ENCODE measurements at places on chromosomes 2 and 18.
A peak's percentile ranks its signal among the peaks of the same experiment; 100 is the strongest.

GRCh38 chr18:77059294-77059916 is 73.2 kb downstream of the MBP start:
- DNase-seq: peak; percentile 7

GRCh38 chr2:127674241-127675209 is 805 bp downstream of the LIMS2 start:
- DNase-seq: no peak

DNA sequence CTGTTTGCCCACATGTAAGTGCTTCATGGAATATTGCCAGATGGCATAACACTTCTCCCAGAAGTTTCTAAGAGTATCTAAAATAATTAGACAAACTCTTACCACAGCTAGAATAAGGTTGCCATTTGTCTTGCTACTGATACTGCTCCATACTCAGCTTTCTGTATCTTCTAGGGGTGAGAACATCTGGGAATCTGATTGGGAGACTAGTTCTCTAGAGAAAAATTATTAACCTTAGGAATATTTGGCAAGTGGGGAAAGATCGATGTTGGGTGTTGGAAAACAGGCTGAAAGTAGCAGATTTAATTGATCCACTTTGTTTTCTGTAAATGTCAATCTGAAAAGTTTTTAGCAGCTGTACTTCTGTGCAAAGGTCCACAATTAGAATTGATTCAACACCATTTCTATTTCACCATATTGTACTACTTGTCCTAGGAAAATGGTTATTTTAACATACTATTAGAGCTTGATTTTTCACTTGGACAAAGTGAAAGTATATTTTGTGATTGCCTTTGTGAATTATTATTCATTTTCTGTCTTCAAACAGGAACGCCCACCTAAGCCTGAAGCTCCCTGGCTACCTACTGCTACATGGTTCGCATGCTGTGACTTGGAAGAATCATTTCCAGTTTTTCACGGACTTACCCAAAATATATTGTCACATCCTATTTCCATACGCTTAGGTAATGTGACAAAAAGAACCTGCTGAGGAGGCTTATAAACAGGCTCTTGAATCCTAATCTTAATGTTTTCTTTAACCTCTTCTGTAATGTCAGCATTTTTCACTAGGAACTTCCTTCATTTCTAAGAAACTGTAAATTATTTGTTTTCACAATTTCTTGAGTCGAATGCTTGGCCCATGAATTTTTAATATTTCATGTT is 147.7 kb downstream of the TRABD2A start:
- DNase-seq: no peak

DNA sequence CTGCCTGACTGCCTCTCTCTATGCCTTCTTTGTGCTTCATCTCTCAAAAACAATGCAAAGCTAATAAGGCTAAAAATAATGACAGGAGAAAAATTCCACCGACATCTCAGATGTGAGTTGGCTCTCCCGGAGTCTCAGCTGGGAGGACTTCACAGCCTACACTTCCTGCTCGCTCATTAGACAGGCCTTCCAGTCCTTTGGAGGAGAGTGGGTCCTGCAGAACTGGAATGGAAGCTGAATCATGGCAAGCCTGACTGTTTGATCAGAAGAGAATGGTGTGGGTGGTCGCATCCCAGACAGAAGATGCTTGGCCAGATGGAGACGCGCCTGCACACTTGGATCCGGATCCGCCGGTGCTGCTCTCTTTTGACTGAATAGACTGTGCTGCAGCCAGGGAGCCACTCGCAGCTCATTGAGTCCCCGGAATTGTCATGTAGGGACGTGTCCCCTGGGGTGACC is 49.7 kb downstream of the TRIB2 start:
- no peak for DNase-seq

GRCh38 chr18:32899819-32900218 is 127.0 kb upstream of the KLHL14 start:
- DNase-seq: no peak

GRCh38 chr2:198706476-198707082 is 751.2 kb downstream of the SATB2 start:
- no peak for DNase-seq

DNA sequence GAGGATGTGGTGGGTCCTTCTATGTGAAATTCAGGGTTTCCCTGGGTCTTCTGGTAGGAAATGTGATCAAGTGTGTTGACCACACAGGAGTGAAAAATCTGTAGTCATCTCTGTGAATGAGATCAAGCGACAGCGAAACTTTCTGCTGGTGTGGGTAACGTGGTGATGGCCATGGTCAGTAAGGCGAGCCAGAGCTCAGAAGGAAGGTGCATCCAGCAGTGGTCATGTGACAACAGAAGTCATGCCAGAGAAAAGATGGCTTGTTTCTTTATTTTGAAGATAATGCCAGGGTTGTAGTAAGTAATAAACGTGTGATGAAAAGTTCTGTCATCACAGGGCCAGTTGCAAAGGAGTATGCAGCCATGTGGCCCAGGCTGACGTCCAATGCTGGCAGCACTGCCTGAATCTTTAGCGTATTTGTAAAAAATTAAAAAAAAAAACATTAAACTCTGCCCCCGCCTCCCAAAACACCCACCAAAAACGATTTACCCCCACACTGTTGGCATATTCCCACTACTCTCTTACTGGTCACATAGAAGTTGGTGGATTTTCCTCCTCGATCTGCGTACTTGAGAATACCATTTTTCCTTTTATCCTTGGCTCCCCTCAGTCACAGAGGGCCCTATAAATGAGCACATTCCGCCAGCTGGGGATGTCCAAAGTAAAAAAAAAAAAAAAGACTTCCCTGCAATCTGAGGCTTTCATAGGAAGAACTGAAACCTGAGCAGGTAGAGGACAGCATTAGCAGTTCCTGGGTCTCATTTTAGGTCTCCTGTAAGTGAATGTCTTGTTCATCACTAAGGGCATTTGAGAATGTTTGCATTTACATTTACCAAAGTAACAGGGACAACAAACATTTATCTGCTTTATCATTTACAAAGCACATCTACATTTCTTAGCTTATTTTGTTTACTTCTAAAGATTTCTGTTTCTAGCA is 70.6 kb downstream of the SLC4A3 start:
- no peak for DNase-seq

GRCh38 chr2:159137511-159138241 is 148.8 kb downstream of the WDSUB1 start:
- no peak for DNase-seq

GRCh38 chr2:166193407-166193806 is 65.6 kb upstream of the SCN1A start:
- no peak for DNase-seq

- DNase-seq: no peak
Measured at GRCh38 chr2:76281156-76281841, 570.6 kb upstream of the GCFC2 start.

GRCh38 chr2:43085929-43086328 is 140.5 kb downstream of the ZFP36L2 start:
- no peak for DNase-seq

- DNase-seq: no peak
Measured at GRCh38 chr2:78061301-78061700, 539.1 kb upstream of the LRRTM4 start.

- DNase-seq: no peak
Measured at GRCh38 chr18:46315161-46315560, 211.0 kb downstream of the HAUS1 start.

- DNase-seq: no peak
Measured at GRCh38 chr2:39094717-39095363, 26.0 kb downstream of the SOS1 start.

DNA sequence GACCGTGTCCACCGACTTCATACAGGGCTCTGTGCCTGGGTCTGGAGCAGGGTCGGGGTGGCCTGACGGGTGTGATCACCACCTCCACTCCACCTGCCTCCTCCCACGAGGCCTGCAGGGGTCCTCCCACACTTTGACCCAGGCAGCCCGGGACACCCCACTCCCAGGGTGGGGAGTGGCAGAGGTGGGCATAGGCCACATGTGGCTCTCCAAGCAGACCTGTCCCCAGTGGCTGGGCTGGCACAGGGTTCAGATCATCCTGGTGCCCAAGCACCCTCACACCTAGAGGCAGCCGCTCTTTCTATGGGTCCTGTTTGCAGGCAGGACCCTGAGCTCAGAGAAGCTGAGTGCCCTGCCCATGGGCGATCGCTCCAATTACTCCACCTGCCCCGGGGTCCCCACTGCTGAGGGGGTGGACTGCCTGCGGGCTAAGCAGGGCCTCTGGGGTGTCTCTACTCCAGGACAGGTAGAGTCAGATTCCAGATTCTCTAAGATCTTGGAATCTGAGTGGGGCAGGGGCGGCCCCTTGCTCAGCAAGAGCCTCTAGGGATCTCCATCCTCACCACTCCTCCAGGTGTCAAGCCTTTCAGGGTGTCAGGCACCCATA is 1.4 kb downstream of the NEURL3 start:
- DNase-seq: no peak

- DNase-seq: no peak
Measured at GRCh38 chr2:32496662-32497061, 131.2 kb upstream of the TTC27 start.

GRCh38 chr2:164697688-164698461 is 76.6 kb upstream of the GRB14 start:
- DNase-seq: peak; percentile 68

DNA sequence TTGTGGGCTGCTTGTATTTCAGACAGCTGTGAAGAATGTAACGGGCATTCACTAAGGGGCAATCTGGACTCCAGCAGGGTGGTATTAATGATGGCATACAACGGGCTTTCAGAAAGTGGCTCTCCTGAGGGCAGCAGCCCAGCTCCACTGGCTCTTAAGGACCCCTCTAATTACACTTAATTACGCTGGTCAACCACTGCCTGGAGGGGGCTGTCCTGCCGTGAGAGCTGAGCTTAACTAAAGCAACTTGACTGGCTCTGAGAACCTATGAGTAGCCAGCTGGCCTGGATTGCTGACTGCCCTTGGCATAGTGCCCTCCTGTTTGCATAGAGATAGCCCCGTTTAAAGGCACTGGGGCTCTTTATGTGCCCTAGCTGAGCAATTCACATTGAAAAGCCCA is 3.8 kb downstream of the LIPG start:
- DNase-seq: no peak

- DNase-seq: peak; percentile 65
Measured at GRCh38 chr2:18387441-18388206, 172.8 kb downstream of the RDH14 start.

GRCh38 chr2:47024046-47024445 is 108.4 kb upstream of the MCFD2 start:
- DNase-seq: no peak

Measured in kidney glomerular epithelial cell (primary cell).